ENCODE measurements at places on chromosomes 6 and 20.

DNA sequence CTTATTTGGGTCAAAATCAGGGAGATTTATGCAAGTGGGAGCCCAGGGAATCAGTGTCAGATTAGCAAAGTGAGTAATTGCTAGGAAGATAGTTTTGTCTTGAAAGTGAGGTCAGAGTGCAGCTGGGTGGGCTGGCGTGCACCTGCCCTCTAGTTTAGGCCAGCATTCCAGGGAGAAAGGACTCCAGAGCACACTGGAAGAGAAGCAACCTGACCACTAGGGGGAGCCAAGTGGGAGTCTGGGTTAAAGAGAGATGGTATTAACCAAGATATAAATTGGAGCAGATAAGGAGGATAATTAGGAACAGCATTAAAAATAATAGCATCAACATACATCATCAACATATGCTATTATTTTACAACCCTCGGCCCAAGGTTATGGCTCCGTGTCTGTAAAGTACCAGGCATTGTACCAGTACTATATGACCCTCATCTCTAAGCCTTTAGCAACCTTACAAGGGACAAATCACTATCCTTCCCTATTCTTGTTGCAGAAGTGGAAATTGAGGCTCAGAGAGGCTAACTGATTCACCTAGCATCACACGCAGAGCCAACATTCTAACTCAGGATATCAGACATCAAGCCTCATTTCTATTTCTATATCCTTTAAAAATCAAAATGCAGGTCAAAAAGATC lies 57.8 kb downstream of the SLC2A10 start:
- DNase-seq, result peak; percentile 39

- DNase-seq, result no peak
Observed at GRCh38 chr6:42338744-42339222, 112.9 kb downstream of the TRERF1 start.

DNA sequence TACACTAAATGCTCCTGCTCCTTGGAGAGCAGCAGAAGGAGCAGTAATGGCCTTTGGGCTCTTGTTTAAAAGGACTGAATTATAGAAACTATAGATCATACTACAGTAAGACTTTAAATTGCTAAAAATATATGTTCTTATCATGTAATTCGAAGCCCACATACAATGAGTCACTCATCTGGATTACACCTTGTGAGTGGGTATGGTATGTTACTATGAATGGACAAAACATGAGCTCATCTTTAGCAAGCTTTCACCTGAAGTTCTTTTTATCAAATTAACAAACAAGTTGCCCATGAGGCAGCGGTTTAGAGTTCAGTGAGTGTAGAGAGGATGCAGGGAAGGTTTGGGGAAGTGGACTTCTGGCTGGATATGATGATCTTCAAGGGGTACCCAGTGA lies 114.4 kb upstream of the CCN2 start:
- DNase-seq, result no peak

DNA sequence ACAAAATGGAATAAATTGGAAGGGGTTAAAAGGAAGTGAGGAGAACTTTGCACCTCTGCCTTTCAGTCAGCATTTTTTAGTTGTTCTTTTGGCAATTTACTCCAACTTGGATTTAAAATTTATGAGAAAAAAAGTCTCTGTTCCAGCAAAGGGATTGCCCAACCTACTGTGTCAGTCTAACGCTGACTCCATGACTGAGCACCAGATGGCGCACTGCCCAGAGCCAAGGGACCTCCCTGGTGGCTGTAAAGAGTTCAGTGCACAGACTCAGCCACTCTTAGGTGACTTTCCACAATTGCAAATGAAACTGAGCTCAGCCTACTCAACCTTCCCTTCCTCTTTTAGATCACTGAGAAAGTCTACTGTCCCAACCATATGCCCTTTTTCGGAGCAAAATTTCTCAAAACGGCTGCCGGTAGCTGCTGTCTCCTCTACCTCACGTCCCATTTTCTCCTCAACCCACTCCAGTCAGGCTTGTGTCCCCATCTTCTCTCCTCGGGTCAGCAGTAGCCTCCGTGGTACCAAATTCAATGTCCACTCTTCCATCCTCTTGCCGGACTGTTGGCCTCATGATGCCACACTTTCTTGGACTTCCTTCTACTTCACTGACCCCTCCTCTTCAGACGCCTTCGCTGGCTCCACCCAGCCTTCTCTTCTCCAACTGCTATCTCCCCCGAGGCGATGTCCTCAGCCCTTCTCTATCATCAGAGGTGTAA lies 38.7 kb downstream of the GSTA2 start:
- peak; percentile 37 for DNase-seq

DNA sequence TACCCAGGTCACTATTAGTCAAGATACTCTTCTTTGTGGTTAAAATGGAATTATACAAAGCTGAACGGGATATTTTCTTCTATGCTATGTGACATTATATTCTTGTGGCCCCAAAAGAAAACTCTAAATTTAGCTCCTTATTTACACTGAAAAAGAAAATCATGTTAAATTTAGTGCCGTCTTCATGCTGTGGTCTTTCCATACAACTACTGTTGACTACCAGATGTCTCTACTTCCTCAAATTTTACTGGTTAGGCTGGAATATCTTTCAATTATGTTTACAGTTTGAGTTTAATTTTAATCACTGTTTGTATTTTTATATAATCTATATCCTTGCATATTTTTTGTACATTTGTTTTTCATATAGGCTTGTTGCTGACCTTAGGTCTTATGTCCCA lies 95.6 kb upstream of the FOXO3 start:
- no peak for DNase-seq

DNA sequence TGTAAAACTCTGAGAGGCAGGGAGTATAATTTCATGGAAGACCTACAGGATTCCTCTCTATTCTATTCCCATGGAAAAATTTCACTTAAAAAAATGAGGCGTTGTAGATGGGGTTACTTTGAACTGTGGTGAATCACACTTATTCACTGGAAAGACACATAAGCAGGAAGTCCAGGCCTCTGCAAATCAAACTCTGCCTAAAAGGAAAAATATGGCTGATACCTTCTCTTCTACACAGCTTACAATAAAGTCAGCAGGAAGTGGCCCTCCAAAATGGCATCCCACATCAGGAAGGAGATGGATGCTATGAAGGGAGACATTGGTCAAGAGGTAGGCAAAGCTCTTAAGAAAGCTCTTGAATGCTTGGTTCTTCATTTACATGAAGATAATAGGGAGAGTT lies 115.9 kb downstream of the FYN start:
- DNase-seq, result no peak

DNA sequence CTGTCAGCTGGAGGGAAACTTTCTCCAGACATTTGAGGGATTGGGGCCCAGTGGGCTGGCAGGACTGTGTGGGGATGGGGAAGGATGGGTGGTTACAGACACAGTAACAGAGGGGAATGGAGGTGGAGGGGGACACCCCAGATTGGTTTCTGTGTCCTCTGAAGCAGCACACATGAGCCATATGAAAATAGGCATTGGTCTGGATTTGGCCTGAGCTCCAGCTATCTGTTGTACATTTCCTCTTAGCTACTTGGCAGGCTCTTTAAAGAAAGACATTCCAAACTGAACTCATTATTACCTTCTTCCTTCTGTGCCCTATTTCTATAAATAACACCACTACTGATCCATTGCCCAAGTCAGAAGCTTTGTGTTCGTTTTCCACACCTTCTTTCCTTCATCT lies 72.0 kb upstream of the PRL start:
- DNase-seq, result no peak

DNA sequence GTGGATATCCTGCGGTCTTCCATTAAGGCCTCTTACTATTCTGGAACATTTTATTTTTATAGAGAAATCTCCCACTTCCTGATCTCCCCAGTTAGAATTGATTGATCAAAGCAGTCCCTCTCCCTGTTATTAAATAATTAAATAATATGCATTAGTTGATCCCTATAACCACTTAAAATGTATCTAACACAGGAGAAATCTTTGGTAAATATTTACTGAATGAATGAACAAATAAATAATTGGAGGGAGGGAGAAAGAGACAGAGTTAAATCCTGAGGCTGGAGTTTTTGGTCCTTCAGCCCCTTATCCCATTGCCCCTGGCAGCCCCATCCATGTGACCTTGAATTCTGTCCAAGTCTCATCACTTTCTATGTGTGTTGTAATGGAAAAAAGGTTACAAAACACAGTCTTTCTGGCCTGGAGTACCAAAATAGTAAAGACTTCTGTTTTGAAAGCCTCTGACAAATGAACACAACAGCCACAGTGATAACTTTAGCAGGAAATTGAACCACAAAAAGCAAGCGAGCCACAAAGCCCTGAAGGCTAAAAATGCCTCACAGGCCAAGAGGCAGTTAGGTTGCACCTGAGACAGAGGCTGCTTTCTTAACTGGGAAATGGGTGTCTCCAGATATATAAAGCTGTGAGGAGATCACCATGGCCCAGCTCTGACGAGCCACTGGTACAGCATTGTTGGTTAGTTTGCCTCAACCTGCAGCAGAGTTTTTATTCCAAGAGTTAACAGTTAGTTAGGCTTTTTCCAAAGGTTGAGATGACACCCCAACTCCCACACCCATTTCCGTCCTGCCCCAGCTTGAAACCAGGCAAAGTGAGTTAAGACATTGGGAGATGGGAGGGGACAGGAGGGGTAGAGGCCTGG lies 11.3 kb downstream of the NT5E start:
- no peak for DNase-seq

DNA sequence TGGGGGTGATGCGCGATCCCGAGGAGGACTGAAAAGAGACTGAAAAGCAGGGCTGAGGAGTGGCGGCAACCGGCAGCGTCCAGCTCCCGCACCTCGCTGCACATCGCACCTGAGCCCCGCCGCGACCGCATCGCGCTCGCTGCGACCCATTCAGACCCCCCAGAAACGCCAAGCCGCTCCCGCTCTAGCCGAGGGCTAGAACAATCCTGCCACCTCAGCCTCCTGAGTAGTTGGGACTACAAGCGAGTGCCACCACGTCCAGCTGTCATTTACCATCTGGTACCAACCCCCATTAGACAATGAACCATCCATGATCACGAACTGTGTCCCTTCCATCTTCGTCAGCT lies 33.2 kb downstream of the HLA-A start:
- peak; percentile 31 for DNase-seq

Measured in hematopoietic multipotent progenitor cell treated with erythropoietin and hydrocortisone succinate and interleukin-3 and kit ligand, for 17 days (in vitro differentiated cells).